ENCODE measurements at places on chromosomes 1 and 21.
A peak's percentile ranks its signal among the peaks of the same experiment; 100 is the strongest.

- peak; percentile 64 for DNase-seq
These were observed 1.2 kb upstream of the KIRREL1 start for GRCh38 chr1:157992031-157992832.

GRCh38 chr21:32712641-32713040 lies 15.2 kb downstream of the SYNJ1 start:
- no peak for DNase-seq

DNA sequence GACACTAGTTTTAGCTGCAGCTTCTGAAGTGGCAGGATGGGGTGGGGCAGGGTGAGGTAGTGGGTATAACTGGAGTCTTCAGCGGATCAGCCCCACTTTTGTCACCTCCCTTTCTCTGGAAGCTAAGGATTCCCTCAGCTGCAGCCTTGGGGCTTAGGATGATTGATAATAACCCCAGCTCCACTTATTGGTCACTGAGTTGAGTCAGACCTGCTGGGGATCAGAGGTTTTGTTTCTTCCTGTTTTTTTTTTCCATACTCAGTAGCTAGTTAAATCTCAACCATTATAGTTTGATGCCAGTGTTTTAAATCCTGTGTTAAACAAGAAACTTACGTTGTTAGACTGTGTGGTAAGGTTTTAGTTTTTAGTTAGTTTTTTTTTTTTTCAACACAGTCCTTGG lies 57.2 kb downstream of the LAMC1 start:
- DNase-seq, result no peak

- DNase-seq, result no peak
These were observed 1.5 kb downstream of the LHX8 start for GRCh38 chr1:75135573-75136194.

DNA sequence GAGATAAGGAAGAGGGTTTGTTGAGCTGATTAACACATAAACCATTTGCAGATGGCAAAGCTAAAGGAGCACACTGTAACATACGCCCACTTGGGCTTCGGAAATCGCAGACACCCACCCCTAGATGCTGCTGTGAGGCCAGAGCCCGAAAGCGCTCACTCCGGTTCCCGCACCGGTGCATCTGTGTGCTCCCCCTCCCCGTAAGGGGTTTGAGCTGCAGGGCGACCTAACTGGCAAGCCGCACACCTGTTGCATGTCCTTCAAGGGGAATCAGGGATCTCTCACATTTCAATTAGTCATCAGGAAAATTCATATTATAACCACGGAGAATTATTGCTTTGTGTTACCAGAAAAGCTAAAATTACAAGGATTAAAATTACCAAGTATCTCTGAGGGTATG lies 1.4 kb upstream of the CFH start:
- no peak for DNase-seq

- DNase-seq, result no peak
These were observed 11.0 kb downstream of the AGTRAP start for GRCh38 chr1:11746795-11747487.

GRCh38 chr1:15736038-15736891 lies at the start of gene SLC25A34:
Gene SLC25A34 (plus strand): TSS chr1:15736258. CDS start chr1:15736486, 228 bp downstream.
- no peak for DNase-seq

DNA sequence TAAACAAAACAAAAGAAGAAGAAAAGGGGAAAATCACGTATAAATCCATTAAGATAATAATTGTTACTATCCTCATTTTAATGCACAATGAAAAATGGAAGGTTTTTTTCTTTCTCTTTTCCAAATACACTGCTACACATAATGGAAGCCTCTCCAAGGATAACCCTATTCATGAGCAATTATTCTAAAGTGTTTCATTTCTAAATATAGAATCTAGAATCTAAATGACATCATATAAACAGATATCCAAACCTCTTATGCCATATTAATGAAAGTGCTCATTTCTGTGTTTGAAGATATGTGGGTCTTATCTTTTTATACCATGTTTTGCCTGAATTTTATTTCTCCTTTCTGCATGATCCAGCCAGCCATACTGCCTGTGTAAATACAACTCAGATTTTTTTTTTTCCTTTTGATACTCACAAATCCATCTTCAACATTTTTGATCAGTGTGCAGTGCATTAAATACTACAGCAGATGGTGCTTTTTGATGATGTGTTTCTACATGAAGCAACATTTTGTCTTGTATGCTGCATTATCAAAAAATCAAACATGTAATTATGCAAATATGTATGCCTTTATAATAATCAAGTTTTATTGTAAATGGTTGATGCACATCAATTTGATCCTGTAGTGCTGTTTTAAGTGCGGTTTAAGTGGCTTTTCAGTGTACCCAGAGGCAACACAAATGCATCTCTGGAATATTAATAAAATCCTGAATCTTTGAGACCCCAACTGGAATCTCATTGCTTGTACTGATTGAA lies 625.6 kb upstream of the PTBP2 start:
- no peak for DNase-seq

DNA sequence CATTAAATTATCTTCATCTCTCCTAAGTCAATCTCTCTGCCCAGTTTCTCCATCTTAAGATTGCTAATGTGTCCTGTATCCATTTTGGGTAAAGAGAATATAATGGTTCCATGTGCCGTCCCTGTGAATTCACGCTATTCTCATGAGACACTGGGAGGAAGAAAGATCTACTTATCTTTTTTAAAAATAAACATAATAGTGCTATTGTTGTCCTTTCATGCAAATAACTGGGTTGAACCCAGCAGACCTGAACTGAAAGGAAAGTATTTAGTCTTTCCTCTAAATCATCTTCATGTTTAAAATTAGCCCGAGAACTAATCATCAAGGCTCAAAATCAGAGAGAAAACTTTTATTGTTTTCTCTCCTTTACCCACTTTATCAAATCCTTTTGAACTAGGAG lies 22.4 kb downstream of the SLAMF1 start:
- DNase-seq, result no peak

- no peak for DNase-seq
These were observed 54.7 kb downstream of the RHBG start for GRCh38 chr1:156423422-156424352.

GRCh38 chr21:29178926-29179325 lies 48.5 kb downstream of the MAP3K7CL start:
- no peak for DNase-seq

DNA sequence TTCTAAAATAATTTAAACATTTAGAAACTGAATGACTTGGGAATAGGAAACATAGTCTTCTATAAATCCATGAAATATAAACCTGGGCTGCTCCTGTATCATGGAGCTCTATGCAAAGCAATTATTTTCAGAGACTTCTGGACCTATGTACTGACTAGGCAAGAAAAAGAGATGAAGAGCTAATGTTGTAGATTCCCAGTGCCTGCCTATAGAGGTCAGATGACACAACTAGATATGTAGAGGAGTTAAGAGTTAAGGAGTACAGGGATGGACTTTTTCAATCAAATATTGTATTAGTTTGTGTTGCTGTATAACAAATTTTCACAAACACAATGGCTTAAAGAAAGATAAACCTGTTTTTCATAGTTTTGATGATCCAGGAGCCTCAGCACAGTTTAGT lies 1434.5 kb downstream of the KCNT2 start:
- no peak for DNase-seq

GRCh38 chr1:3558036-3558726 lies 53.1 kb downstream of the MEGF6 start:
- DNase-seq, result no peak
